Esophagus squamous epithelium (tissue), 5 donors: ENCODE measurements at places on chromosomes 3 and 15. TPM values are rescaled to one million over a fixed set of nuclear protein-coding genes. Genes with fewer than 3 reads are reported as not detected.
A peak's percentile ranks its signal among the peaks of the same experiment; 100 is the strongest.

The IGSF10 gene
- 0.45 TPM for total RNA-seq

The TNNC1 gene
- total RNA-seq = not detected

The TGFBR2 gene
- total RNA-seq = 21.3 TPM

The CHST13 gene
- 0.95 TPM for total RNA-seq

The FSTL1 gene
- 110 TPM for total RNA-seq

The SCAANT1 gene
- total RNA-seq = not detected

The LSMEM2 gene
- not detected for total RNA-seq

The GPR160 gene
- 4.5 TPM for total RNA-seq

The CPNE9 gene
- not detected for total RNA-seq

GRCh38 chr3:12476238-12476897, 7.9 kb upstream of the TSEN2 start:
- DNase-seq = no peak

- DNase-seq = no peak
Measured at GRCh38 chr3:44159696-44160300, 81.9 kb upstream of the TOPAZ1 start.

- no peak for DNase-seq
Measured at GRCh38 chr3:10469441-10470119, 35.8 kb downstream of the ATP2B2 start.

GRCh38 chr3:192772240-192772894, 45.0 kb upstream of the FGF12 start:
- DNase-seq = no peak

- DNase-seq = no peak
Measured at GRCh38 chr15:61318301-61318700, 89.2 kb upstream of the RORA start.

DNA sequence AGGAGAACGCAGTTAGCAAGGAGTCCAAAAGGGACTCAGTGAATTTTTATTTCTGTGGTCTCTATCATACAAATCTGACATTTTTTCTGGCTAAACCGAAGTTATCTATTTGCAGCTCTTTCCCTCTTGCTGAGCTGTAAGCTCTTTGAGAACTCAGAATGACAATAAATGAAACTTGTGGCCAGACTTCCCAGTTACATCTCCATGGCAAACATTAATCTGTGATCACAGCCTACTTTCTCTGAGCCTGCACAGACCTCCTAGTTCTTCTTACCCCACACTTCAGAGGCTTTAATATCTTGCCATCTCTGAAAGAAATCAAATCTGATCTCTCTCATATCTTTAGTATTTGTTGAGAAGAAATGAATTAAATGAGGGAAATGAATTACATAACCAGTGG, 58.0 kb downstream of the PLD1 start:
- no peak for DNase-seq

GRCh38 chr3:197540961-197541377, 14.8 kb downstream of the BDH1 start:
- DNase-seq = no peak

DNA sequence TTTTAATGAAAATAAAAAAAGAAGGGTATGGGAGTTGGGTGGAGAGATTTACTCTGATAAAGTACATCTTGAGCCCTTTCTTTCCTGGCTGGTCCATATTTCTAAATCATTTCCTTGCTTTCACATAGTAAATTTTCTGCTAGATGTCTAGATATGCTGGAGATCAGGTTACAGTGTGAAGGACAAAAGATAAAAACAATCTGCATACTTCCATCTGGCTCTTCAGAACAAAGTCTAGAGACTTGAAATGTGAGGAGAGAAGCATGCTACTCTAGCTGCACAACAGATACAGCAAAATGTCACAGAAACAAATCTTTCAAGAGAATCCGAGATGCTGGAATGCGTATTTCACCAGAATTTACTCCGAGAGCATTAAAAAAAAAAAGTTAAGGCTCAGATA, 42.2 kb downstream of the FOXP1 start:
- no peak for DNase-seq

GRCh38 chr15:57134851-57135250, 216.4 kb downstream of the TCF12 start:
- DNase-seq = no peak

- DNase-seq = no peak
Measured at GRCh38 chr3:142501004-142501926, 53.4 kb upstream of the XRN1 start.

DNA sequence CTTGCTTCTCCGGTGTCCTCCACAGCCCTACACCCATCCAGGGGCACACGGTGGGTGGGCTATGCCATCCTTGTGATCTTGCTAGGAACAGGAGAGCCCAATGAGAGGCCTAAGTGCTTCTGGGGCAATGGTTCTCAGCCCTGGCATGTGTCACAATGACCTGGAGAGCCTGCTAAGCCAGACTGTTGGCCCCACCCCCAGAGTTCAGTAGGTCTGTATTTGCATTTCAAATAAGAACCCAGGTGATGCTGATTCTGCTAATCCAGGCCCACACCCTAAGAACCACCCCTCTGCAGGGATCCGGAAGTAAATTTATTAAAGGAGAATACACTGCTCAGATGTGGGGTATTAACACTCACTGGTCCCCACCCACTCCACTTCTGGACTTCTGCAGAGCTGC, 57.9 kb downstream of the RORA start:
- no peak for DNase-seq

DNA sequence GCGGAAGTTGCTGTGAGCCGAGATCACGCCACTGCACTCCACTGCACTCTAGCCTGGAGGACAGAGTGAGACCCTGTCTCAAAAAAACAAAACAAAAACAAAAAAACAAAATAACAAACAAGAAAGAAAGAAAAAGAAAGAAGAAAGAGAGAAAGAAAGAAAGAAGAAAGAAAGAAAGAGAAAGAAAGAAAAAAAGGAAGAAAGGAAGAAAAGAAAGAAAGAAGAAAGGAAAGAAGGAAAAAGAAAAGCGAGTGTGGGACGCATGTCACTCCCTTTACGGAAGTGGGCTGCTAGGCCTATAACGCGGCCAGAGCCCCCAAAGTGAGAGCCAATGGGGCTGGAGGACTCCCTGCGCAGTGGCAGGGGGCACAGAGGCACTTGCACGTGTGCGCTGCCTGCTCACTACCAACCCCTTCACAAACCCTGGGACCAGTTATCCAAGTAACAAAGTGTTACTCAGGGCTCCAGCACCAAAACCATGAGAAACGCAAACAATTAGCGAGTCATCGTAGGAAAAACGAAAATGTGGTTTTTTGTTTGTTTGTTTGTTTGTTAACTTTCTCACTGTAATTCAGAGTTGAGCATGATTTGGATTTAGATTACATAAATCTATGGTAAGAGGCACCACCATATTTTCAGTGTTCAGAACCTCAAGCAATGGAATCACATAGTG, 40.8 kb upstream of the ATP1B3 start:
- DNase-seq = no peak

DNA sequence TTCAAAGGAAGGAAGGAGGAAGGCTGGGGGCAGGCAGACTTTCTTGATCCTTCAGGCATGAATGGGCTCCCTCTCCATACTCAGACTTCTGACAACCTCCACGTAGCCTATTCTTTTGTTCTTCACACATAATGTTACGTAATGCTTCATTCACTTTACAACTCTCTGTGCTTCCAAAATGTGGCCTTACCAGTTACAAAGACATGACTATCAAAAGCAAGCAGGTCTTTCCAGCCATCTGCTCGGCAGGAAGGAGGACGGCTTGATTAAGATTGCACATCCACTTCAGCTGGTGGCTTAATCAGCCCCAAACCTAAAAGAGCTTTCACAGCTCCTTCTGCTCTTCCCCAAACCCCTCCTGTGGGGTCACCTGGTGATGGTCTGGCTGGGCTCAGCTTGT, 263.2 kb downstream of the XXYLT1 start:
- no peak for DNase-seq

DNA sequence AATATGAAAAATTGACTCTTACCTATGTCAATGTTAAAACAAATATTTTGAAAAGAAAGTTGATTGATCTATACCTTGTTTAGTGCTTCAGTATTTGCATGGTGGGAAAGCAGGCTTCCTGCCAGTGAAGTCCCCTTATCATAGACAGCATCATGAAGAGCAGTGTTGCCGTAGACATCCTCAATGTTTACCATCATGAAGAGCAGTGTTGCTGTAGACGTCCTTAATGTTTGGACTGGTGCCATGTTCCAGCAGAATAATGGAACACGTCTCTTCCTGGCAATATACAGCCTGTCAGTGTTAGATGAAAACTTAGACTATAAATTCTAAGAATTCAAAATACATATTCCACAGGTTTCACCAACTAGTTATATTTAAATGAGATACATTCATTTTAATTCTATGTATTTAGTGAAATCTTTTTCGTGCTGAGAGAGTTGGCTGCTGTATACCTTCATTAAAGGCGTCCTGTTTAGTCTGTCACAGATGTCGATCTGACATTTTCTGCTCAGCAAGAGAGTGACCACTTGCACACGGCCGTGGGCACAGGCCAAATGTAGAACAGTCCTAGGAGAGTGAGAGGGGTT, 116.8 kb downstream of the LMLN start:
- no peak for DNase-seq

DNA sequence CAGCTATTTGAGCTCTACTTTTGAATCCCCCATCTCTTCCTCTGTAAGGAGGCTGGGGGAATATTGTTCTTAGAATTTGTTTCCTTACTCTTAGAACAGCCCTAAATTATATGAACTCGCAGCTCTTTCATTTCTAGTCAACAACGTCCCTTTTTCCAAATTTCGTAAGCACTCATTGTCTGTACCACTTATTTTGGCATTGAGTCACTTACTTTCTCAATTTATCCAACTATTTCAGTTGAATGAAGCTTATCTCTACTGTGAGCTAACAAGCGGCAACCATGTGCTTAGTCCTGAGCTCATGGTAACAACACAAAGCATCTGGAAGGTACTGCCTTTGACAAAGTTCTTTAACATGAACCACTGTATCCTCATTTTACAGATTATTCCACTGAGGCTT, 191.1 kb downstream of the GREM1 start:
- no peak for DNase-seq

DNA sequence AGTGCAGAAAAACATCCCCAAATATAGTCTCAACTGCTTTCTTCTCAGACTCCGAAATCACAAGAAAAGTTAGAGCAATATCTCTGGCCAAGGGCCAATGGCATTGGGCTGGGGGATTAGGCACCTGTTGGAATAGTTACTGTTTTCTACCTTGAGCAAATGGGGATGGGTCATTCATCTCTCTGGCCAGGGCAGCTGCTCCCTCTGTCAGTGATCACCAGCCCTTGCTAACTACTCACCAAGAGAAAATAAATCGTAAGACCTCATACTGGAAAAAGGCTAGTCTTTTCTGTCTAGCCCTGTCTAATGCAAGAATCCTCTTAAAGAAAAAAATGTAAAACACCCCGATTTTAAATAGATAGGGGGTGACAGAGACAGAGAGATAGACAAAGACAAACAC, 10.9 kb downstream of the CERS3 start:
- DNase-seq = no peak

DNA sequence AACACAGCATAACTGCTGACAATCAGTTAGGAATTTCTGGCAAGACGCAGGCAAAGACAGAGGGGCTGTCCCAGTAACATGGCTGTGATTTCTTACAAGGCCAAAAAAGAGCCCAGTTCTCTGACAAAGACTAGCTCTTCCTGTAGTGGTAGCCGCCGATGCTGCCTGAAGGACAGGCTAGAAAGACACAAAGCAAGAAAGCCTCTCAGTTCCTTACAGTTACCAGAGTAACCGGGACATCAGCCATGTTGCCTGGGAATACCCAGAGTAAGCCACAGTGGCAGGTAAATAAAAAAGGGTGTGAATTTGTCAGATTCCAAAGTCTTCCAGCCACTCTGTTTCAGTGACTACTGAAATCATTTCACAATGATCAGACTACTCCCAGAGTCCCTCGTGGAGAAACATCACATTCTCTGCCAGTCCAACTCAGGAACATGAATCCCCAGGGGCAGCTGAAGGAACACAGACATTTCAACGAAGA, 493.6 kb upstream of the ADAMTS9 start:
- no peak for DNase-seq

DNA sequence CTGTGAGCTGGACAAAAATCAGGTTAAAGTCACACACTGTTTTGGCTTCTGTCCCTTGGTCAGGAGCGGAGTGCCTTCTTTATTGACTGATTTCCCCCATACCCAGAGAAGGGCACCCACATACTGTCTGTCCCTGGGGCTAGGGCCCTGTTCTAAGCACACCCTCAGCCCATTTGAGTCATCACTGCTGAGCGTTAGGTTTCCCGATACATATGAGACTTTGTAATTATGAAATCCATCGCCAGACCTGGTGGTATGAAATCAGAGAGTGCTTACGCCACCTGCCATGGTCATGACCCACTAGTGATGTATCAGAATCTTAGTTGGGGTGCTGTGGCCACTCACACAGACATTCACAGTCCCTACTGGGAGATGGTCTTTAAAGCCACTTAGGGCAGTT, 96.8 kb downstream of the CHDH start:
- no peak for DNase-seq

DNA sequence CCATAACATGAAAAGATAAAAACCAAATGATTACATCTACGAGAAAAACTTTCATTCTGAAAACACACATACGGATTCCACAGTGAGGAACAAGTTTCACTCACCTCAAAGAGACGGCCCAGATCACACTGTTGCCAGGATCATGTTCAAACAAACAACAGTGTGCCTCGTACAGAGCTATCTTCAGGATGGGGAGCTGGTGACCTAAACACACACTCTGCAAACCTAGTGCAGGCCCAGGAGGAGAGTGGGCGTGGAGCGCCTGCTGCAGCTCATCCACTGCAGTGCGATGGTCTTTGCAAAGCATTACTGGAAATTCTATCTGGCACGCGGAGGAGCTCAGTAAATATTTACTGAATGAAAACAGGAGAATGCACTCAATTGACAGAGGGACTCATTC, 38.5 kb downstream of the TAMM41 start:
- DNase-seq = no peak

DNA sequence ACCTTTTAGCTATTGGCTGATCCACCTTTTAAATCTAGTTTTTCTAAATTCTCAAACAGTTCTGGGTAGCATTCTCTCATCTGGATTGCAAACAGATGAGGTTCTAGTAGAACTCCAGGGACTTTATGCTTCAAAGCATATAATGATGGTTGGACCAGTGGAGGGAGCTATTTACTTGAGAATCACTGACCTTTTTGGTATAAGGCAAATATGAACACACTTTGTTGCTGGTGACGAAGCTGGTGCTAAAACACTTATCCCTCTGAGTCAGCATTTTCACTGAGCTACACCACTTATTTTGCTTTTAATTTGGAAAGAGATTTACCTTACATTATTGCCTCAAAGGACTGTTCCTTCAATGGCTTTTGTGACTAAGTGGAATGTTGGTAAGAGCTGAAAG, 58.6 kb upstream of the SLITRK3 start:
- no peak for DNase-seq

- DNase-seq = no peak
Measured at GRCh38 chr3:190319660-190320059, 2.6 kb downstream of the CLDN1 start.

GRCh38 chr3:160027541-160028195, 39.0 kb downstream of the IL12A start:
- no peak for DNase-seq

- peak; percentile 1 for DNase-seq
Measured at GRCh38 chr3:159763011-159763601, 225.5 kb upstream of the IL12A start.

DNA sequence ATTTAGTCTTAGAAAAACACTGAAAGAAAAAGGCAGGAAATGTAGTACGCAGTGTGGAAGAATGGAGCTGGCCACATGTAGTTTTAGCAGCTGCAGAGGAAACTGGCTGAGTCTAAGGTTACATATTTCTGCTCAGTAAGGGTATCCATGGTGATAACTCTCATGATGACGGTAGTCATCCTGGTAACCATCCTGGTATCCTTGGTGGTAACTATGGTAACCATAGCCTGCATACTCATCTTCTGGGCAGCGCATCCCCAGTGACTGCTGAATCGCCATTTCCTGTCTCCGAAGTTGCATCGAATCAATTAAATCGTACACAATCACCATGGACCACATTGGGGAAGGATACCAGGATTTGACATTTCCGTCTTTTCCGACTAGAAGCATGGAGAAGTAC, 35.7 kb downstream of the CCDC80 start:
- no peak for DNase-seq
